GM03348 (cell line): ENCODE measurements at places on chromosomes 5 and 9.
A peak's percentile ranks its signal among the peaks of the same experiment; 100 is the strongest.

GRCh38 chr5:138458384-138458783 lies 6.9 kb upstream of the EGR1 start:
- DNase-seq: no peak

- DNase-seq: no peak
Measured at GRCh38 chr5:137194300-137194699, 304.8 kb downstream of the SPOCK1 start.

GRCh38 chr9:20015427-20015931 lies 226.6 kb upstream of the SLC24A2 start:
- no peak for DNase-seq

- no peak for DNase-seq
Measured at GRCh38 chr9:14497476-14497875, 183.5 kb upstream of the NFIB start.

DNA sequence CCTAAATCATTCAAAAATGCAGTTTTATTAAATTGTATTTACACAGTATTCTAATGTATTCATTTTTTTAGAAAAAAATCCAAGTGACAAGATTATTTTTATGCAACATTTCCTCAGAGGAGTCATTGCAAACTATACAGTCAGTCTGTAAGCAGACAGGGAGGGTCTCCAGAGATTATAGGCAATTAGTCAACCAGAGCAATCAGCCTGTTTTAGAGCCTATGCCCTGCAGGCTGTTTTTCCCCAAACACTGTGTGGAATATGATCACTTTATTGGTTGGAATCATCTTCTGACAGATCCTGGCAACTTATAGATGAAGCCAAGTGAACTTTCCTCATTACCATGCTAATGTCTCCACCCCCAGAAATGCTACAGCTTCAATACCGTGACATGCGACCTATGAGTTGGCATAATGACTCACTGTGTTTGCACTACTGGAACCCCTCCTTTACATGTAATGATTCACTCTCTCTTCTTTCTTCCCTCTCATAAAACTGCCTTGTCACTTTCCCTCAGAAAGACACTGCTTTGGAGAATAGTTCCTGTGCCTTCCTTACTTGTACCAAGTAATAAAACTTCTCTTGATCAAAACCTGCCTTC lies 577.7 kb upstream of the FTMT start:
- peak; percentile 57 for DNase-seq

GRCh38 chr9:132590037-132590317 lies 7.6 kb downstream of the BARHL1 start:
- no peak for DNase-seq

DNA sequence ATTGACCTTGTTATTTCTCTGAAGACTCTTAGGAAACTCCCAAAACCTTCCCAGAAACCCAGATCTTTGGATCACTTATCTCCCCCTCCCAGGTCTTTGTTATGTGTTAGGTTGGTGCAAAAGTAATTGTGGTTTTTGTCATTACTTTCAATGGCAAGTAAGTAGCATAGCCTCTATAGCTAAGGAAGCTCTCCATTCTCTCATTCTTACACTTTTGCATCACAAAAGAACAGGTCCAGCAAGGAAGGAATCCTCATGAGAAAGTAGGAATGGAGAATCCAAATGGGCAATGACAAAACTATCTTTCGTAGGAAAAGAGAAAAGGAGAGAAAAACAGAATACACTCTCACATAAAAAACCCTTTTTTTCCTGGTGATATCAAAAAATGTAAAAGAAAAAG lies 81.3 kb upstream of the ELAVL2 start:
- no peak for DNase-seq

GRCh38 chr9:124693403-124693802 lies 77.7 kb downstream of the NR6A1 start:
- no peak for DNase-seq

- DNase-seq: no peak
Measured at GRCh38 chr5:58456026-58456425, 3.9 kb downstream of the PLK2 start.

DNA sequence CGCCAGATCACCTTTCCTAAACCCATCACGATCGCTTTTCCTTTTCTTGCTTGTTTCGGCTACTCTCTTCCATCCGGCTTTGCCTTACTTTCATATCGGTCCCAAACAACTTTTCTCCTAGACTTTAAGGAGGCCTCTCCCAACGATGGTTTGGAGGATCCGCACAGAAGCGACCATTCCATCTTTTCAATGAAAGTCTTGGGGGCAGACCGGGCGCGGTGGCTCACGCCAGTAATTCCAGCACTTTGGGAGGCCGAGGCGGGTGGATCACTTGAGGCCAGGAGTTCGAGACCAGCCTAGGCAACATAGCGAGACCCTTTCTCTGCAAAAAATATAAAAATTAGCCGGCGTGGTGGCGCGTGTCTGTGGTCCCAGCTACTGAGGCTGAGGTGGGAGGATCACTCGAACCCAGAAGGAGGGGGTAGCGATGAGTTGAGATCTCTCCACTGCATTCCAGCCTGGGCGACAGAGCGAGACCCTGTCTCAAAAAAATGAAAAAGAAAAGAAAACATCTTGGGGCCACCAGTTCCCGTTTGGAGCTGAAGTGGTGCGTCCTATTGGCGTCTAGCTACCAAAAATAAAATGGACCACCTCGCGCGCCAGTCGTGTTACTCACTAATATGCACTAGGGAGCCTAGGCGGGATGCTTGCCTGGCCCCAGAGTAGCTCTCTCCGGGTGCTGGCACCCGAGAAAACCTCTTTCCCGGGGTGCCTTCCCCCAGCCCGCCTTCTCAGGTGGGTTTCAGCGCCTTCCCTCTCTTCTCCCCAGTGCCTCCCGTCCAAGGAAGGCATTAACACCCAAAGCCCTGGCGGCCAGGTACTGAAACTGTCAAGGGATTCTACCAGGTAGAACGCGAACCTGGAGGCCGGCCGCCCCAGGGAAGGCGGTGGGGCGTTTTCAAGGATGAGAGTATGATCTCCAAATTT lies 800 bp upstream of the AP3B1 start:
- DNase-seq: peak; percentile 39

DNA sequence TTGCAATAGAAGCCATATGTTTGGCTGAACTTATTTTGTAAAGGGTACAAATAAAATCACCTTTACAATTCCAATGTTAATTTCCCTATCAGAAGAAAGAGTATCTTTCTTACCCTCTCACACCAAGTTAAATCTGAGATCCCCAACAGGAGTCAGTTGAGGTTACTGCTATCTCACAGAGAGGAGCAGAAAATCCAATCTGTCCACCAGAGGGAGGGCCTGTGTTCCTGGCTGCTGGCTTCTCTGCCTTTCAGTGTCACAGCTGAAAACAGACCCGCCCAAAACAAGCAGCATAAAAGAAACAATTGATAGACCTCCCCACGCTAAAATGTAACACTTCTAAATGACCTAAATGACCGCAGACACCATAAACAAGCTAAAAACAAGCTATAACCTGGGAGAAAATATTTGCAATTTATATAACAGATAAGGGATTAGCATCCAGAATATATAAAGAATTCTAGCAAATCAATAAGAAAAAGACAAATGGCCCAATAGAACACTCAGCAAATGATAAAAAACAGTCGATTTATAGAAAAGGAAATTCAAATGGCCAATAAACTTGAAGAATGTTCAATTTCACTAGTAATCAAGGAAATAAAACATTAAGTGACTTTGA lies 24.5 kb upstream of the MVB12B start:
- peak; percentile 83 for DNase-seq

- DNase-seq: no peak
Measured at GRCh38 chr5:148962761-148963324, 100.0 kb downstream of the SH3TC2 start.

- DNase-seq: peak; percentile 40
Measured at GRCh38 chr5:127492854-127493738, 24.3 kb upstream of the PRRC1 start.

- no peak for DNase-seq
Measured at GRCh38 chr5:43074987-43075318, 34.8 kb upstream of the ANXA2R start.
